Fibroblast of skin of abdomen (primary cell): ENCODE measurements at places on chromosomes 1 and 21.

DNA sequence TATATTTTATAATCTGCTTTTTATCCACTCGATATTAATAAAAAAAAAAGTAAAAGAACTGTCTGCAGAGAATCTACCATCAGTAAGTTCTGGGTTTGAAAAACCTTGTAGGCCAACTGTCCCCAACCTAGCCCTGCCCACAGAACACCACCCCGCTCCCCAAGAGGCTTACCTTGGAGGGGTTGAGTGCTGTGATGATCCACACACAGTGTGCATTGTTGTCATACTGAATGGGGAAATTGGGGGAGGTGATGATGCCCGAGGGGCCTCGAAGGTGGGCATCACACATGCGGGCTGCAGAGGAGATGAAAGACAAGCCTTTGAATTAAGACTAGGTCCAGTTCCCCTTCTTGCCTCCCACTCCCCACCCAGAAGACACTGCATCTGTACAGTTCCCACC, 53.3 kb upstream of the HMGB4 start:
- DNase-seq = no peak

- DNase-seq = peak; percentile 8
These were observed 391.0 kb downstream of the OMA1 start for GRCh38 chr1:58155418-58156123.

GRCh38 chr1:48794816-48795215, 18.1 kb upstream of the BEND5 start:
- DNase-seq = peak; percentile 22

DNA sequence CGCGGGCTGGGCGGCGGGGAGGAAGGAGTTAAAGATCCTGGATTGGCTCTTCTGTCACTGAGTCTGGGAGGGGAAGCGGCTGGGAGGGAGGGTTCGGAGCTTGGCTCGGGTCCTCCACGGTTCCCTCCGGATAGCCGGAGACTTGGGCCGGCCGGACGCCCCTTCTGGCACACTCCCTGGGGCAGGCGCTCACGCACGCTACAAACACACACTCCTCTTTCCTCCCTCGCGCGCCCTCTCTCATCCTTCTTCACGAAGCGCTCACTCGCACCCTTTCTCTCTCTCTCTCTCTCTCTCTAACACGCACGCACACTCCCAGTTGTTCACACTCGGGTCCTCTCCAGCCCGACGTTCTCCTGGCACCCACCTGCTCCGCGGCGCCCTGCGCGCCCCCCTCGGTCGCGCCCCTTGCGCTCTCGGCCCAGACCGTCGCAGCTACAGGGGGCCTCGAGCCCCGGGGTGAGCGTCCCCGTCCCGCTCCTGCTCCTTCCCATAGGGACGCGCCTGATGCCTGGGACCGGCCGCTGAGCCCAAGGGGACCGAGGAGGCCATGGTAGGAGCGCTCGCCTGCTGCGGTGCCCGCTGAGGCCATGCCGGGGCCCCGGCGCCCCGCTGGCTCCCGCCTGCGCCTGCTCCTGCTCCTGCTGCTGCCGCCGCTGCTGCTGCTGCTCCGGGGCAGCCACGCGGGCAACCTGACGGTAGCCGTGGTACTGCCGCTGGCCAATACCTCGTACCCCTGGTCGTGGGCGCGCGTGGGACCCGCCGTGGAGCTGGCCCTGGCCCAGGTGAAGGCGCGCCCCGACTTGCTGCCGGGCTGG, at the start of gene NPR1:
Gene NPR1 (plus strand): TSS at position 170 of the 818 bp plus-strand sequence. CDS start 421 bp downstream, at position 591.
- no peak for DNase-seq

- DNase-seq = peak; percentile 77
These were observed 151.6 kb upstream of the IVNS1ABP start for GRCh38 chr1:185468626-185469025.

- DNase-seq = no peak
These were observed 6.3 kb upstream of the LRRC52 start for GRCh38 chr1:165537356-165538109.

DNA sequence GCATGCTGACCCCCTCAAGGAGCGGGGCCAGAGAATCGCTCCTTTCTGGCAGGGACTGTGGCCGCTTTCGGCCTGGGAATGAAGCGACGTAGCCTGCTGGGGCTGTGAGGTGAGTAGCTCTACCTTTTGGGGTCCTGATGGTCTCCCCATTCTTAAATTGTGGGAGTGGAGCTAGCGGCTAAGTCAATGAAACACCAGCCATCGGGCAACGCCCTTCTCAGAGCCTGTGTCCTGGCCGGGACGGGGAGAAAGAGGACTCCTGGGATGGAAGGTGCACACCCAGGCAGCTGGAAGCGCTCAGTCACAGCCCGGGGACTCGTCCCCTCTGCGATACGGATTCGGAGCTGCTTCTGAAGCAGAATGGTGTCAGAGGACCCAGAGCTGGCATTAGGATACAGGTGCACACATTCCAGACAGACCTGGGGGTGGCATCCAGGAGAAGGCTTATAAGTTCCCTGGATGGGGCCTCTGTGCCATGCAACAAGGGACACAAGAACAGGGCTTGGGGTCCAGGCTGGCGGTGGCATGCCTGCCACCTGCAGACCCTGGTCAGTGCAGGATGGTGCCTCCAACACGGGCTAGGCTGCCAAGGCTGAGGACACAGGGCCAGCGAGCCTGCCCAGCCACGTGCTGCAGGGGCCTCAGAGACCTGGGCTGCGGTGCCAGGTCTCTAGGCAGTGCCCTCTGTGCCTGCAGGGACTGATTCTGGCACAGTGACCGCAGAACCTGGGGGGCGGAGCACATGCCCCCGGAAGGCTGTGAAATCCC, 945 bp upstream of the WNT9A start:
- DNase-seq = no peak

- DNase-seq = no peak
These were observed 24.8 kb downstream of the HSD11B1 start for GRCh38 chr1:209729436-209729835.

GRCh38 chr21:36698385-36698980, 432 bp upstream of the SIM2 start:
- DNase-seq = no peak

GRCh38 chr21:34674468-34674867, 5.7 kb downstream of the CLIC6 start:
- DNase-seq = no peak

DNA sequence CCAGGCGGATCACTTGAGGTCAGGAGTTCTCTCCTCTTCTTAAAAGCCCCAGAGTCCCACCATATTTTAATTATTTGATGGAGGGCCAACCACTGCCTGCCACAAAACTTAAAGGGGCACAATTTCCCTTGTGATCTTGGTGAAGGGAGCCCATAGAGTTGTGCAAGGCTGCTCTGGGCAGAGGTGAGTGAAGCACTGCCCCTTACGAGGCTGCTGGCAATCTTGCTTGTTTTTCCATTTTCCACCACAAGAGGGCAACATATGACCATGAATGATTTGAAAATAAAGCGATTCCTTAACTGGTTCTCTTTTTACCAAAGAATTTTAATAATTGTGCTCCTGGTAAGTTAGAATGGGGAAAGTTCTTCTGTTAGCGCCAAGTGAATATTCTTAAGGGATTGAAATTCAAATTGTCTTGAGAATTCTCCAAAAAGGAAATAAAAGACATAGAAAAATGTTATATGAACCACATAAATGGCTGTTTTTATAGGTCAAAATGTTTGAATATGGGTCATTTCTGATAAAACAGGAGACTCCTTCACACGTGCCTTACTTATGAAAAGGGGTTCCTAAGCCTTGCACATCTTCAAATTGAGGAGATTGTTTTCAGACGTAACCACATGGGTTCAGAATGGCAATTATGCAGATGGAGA, 22.7 kb downstream of the PGM1 start:
- DNase-seq = peak; percentile 66

DNA sequence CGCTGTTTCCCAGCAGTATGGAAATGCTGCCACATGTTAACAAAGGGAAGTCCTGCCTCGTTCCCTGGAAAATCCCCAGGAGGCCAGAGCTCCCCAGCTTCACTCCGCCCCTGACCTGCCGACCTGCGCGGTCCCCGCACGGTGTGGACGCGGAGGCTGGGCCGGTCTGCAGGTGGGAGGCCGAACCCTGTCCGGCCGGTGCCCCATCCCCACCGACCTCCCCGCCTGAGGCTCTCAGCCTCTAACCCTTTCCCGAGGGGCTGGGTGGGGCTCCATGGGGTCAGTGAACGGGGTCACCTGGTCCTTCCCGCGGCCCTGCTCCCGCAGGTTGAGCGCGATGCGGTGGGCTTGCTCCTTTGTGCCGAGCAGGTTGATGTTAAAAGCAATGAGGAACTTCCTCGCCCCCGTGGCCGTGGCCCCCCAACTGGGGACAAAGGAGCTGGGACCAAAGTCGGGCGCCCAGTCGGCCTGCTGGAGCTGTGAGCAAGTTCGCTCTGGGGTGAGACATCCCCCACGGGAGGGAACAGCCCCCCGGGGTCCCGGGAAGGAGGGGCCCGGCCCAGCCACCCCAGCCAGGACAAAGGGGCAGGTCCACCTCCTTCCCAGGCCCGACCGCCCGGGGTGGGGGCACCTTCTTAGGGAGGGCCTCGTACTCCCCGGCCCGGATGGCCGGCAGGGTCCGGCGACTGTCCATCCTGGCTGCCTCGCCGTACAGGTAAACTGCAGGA, 4.0 kb downstream of the FTCD start:
- DNase-seq = no peak

DNA sequence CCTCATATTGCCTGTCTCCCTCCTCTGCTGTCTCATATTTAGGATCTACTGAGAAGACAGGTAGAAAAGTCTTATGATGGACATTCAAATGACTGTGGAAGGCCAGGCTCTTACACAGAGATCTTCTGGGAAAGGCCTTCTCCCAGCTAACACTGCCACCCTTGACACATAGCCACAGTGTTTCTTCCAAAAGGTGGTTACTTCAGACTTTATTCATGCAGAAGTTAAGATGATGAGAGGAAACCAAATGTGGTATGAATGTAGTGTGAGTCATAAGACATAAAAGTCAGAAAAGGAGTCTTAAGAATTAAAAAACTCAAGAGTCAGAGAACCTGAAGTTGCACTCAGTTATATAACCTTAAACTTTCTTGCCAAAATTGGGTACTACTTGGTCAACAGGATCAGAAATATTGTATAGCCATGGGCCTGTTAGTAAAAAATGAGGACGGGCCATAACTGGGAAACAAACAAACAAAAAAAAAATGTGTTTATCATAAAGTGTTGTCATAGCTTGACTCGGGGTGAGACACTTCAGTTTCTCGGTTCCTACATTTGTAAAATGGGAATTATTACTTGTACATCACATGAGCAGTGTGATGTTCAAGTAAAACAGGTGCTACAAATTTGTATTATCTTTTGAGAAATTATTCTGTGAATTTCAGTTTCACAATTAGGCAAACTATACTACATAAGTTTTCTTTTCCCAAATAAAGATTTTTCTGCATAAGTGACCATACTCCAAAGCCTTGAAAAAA, 1.2 kb upstream of the DENND1B start:
- DNase-seq = peak; percentile 86

DNA sequence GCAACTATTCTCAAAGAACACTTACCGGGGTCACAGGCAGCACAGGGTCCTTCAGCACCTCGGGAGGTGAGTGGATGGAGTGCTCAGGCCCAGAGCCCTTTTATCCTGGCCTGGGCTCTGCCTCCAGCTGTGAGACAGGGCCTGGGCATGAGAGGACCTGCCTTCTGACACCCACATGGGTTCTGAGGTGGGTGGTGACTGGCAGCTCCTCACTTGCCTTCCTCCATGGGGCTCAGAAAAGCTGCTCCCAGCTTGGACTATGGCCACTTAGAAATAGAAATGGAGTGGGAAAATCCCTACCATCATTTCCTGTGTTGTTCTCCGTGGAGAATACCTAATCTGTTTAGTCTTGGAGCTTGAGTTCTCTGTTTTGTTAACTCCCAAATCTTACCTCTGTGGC, at the start of gene LCE1C:
Gene LCE1C (minus strand): TSS at position 76 of the 400 bp plus-strand sequence. CDS start 1,173 bp downstream, outside the sequence.
- DNase-seq = no peak

- DNase-seq = no peak
These were observed 100.0 kb upstream of the ACTL8 start for GRCh38 chr1:17655169-17655568.

GRCh38 chr1:247517795-247518612, 18.2 kb downstream of the OR2C3 start:
- no peak for DNase-seq

DNA sequence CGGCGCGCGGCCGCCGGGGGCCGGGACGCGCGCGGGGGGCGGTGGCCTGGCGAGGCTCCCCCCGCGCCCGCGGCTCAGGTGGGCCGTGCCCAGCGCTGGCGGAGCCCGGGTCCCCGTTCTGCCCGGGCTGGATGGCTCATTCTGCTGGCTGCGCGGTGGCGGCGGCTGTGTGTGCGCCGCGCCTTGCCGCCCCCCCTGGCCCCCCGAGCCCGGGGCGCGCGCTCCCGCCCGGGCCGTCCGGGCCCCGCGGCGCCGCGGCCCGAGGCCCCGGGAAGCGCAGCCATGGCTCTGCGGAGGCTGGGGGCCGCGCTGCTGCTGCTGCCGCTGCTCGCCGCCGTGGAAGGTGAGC, at the start of gene EPHB2:
Gene EPHB2 (plus strand): TSS at position 139 of the 349 bp plus-strand sequence. CDS start 144 bp downstream, at position 283.
- no peak for DNase-seq

- no peak for DNase-seq
These were observed 67.5 kb downstream of the IVNS1ABP start for GRCh38 chr1:185249563-185249962.

DNA sequence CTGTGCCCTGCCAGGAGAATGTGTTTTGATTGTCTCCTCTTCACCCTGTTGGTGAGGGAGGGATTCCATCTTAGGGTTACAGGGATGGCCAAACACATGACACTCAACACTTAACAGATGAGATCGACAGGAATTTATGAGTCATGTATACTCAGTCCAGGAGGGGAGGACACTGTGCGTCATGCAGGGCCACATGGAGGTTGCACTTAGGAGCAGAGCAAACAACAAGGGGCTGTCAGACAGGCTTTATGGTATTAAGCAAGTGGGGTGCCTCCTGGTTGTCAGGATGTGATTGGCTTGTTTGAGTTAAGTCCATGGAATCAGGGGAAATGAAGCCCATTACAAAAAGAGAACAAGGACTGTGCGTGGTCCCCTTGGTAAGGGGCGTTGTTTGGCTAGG, 26.9 kb downstream of the EDARADD start:
- DNase-seq = peak; percentile 32

- DNase-seq = peak; percentile 3
These were observed 20.7 kb upstream of the HRNR start for GRCh38 chr1:152244576-152245273.

- DNase-seq = no peak
These were observed 202.1 kb downstream of the VAV3 start for GRCh38 chr1:107762751-107763390.

DNA sequence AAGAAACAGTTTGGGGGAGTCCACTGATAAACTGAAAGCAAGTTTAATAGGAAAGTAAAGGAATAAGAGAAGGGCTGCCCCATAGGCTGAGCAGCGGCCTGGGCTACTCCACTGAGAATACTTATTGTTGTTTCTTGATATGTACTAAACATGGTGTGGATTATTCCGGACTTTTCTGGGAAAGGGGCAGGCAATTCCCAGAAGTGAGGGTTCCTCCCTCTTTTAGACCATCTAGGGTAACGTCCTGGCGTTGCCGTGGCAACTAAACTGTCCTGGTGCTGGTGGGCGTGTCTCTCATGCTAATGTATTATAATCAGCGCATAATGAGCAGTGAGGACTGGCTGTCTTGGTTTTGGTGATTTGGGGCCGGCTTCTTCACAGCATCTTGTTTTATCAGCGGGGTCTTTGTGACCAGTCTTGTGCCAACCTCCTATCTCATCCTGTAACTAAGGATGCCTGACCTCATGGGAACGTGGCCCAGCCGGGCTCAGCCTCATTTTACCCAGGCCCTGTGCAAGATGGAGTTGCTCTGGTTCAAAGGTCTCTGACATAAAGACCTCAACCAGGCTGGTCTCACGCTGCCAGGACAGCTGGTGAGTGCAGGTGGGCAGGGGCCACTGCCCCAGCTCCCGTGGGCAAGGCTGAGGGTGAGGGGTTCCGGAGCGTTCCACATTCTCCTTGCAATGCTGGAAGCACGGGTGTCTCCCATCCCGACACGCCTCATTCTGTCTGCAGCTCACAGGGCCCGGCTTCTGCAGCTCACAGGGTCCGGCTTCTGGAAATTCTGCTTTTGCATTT, 19.6 kb upstream of the C1orf159 start:
- DNase-seq = no peak
